Hypothalamus (tissue), 51 donors: ENCODE measurements at places on chromosomes 6 and 20.

DNA sequence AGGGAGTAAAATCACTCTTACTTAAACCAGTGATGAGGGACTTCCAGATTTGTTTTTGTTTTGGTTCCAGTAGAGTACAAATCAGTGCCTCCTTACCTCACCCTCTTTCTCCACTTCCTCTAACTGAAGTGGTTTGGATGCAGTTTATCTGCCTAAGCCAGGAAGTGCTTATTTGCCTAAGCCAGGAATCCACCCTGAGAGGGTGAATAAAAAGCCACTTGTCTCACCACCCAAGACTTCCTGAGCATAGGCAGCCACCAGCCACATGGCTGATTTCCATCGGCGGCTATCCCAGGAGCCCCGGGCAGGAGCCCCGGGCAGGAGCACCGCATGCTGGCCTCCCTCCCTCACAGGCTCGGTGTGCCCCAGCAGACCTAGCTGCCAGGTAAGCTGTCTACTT, 12.0 kb downstream of the LRP11 start:
- DNase-seq: no peak

DNA sequence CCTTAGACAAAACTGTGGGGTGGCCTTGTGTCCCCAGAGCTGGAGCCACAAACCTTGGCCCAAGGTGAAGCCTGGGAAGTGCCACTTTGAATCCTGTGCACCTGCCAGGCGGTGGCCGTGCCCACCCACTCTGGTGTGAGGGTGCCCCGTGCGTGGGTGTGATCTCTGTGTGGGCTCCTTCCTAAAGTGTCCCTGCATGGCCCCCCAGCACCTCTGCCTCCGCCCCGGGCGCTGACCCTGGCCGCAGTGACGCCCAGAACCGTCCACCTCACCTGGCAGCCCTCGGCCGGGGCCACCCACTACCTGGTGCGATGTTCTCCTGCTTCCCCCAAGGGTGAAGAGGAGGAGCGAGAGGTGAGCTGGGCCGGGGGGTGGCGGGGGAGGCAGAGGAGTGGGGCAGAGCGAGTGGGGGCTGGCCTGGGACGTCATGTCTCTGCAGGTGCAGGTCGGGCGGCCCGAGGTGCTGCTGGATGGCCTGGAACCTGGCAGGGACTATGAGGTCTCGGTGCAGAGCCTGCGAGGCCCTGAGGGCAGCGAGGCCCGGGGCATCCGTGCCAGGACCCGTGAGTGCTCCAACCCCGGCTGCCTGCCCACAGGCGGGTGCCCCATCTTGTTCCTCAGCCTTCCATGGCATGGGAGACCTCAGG, 18.3 kb downstream of the COL20A1 start:
- no peak for DNase-seq

- DNase-seq: no peak
These were observed 58.0 kb upstream of the CD2AP start for GRCh38 chr6:47419621-47420020.

GRCh38 chr20:50398821-50399554, 111.2 kb upstream of the PTPN1 start:
- peak; percentile 48 for DNase-seq

DNA sequence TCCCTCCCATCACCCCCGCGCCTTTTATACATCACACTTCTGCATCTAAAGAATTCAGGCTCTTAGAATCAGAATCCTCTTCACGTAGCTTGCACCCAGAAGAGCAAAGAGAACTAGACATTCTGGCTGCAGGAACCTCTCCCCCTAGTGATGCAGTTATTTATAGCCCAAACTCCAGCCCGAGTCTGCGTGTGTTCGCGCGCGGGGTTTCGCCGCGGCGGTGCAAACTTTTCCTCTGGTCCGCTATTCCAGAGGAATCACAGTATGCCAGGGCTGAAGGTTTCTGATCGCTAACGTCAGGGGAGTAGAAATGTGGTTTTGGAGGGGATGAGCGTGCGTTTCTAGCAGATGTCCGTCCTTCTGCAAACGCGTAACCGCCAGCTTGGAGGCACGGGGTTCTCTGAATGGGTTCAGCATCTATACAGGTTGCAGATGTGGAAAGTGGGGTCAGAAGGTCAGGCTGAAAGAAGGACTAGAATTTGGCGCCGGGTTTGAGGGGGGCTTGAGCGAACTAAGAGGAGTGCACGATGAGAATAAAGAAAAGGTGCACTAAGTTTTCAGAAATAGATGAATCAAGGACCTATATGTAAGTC, 1.8 kb downstream of the EPHA7 start:
- peak; percentile 11 for DNase-seq

DNA sequence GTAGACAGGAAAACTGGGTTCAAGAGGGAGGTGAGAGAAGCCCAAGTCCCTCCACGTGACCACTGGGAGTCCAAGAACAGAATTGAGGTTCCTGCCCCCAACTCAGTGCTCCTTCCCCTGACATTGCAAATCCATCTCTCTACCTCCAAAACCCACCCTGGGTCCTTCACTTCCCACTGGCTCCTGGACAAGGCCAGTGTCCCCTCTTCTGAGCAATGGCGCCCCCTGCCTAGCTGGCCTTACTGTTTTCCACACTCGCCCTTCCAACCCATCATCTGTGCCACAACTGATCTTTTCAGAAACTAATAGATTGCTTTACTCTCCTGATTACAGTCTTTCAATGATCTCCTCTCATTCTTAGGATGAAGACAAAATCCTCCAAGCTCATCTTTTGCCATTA, 200.3 kb downstream of the ANKRD60 start:
- no peak for DNase-seq

DNA sequence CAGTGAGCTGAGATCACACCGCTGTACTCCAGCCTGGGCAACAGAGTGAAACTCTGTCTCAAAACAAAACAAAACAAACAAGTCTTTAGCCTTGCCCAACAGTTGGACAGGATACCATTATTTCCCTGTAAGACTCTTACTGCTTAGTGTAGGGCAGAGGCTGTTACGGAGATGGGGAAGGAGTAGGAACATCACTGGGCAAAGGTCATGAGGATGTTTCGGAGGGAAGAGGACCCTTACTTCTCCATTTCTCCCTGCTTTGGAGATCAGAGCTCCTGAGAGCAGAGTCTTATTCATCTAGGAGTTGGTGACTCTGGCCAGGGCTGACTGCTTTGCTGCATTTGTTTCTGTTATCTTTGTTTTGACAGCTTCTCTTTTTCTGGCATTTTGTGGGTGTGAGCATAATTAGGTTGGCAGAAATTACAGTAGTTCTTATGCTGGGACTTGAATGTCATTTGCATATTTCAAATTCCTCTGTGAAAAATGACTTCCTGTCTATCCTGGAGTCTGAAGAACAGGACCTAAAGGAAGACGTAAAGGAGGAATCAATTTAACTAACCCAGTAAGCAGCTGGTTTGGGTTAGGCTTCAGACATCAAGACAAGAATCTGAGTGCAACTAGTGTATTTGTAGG, 89.0 kb downstream of the CDS2 start:
- DNase-seq: no peak

DNA sequence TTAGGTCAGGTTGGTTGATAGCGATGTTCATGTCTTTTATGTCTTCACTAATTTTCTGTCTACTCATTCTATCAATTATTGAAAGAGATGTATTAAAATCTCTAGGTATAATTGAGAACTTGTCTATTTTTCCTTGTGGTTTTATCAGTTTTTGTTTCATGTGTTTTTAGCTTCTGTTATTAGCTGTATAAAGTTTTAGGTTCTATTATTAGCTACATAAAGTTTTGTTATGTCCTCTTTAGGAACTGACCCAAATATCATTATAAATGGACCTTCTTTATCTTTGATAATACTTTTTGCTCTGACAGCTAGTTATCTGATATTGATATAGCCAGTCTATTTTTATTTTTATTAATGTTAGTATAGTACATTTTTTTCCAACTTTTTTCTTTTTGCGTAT, 92.4 kb upstream of the TMEM170B start:
- DNase-seq: no peak

GRCh38 chr6:151917531-151918329, 110.2 kb downstream of the ESR1 start:
- DNase-seq: no peak

DNA sequence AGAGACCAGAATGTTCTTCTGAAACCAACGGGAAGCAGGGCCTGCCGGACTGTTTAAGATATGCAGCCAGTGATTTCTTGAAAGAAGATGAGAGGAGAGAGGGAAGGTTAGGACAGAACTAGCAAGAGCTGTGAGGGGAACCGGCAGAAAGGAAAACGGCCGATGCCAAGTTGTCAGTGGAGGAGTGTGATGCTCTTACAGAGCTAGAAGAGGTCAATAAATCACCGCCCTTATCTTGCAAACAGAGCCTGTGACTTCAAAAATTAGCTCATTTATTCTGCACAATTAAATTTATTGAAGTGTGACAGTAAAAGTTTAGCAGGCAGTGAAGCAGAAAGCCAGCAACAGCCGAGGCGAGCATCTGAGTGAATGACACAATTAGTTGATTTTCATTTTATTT, 509.5 kb upstream of the ID4 start:
- no peak for DNase-seq

GRCh38 chr6:16137451-16137801, 8.5 kb downstream of the MYLIP start:
- DNase-seq: no peak

- DNase-seq: peak; percentile 27
These were observed 910 bp upstream of the PCSK2 start for GRCh38 chr20:17225851-17226409.

DNA sequence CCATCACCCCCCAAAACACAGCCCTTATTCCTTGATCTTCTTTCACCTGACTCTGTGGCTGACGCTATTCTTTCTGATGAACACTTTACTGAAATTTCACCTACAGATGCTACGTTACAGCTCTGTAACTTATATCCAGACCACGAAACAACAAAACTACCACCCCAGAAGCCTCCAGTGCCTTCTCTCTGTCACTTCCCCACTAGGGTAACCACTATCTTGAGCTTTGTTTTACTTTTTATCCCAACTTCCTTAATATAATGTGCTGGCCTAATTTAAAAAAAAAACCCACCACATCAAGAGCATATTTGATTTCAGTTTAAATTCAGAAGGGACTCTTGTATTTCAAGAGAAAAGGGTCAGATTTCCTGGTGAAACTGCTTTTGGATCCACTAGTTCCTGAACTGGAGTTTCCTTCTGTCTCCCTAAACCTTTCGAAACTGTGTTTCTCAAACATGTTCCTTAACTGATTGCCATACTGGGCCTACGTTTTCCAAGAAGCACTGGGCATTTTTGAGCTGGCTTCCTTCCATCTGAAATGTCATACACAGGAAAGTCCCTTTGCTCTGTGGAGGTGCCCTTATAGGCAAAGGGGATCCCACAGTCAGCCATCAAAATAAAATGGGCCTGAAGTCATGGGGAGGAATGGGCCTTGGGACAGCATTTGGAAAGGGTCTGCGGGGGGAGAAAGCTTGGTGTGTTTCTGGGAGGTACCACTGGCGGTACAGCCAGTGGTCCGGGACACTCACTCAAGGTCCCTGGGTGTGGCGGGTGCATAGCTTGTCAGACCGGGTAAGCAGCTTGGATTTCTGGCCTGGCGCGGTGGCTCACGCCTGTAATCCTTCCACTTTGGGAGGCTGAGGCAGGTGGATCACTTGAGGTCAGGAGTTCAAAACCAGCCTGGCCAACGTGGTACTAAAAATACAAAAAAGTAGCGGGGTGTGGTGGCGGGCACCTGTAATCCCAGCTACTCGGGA, 25.8 kb upstream of the RTF2 start:
- DNase-seq: no peak

DNA sequence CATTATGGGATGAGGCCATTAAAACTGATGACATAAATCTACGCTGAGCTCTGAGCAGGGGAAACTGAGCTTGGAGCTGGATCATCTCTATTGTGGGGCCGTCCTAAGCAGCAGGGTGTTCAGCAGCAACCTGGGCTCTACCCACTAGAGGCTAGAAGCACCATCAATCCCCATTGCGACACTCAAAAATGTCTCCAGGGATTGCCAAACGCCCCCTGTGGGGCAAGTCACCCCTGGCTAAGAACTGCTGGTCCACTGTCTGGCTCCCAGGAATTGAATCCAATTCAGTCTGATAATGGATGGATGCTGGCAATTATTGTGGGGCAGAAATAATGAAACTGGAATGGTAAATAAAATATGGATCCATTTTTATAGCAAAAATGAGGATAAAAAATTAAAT, 38.2 kb downstream of the PMEPA1 start:
- DNase-seq: no peak

GRCh38 chr6:72622094-72622940, 453 bp downstream of the KCNQ5 start:
- DNase-seq: peak; percentile 10

DNA sequence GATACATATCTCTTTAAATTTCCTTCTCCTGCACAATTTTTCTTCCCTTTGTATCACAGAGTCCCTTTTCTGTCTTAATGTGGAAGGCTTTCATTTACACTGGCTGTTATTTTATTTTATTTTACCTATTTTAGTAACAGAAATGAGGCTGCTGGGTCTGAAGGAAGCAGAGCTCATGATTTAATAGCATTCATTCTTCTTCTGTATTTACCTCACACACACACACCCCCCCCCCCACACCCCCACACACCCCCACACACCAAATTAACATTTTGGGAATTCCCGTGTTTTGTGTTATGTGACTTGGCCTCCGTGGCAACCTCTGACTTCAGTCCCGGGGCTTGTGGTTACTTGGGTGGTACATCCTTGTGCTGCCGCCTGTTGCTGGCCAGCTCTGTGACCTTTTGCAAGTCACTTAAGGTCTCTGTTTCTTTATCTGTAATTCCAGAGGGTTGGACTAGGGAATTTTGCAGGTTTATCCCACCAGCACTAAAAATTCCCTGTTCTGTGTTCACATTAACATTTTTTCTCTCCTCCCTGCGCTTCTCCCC, 108.8 kb downstream of the TIAM2 start:
- no peak for DNase-seq

GRCh38 chr6:169692516-169692915, 9.3 kb downstream of the WDR27 start:
- no peak for DNase-seq

DNA sequence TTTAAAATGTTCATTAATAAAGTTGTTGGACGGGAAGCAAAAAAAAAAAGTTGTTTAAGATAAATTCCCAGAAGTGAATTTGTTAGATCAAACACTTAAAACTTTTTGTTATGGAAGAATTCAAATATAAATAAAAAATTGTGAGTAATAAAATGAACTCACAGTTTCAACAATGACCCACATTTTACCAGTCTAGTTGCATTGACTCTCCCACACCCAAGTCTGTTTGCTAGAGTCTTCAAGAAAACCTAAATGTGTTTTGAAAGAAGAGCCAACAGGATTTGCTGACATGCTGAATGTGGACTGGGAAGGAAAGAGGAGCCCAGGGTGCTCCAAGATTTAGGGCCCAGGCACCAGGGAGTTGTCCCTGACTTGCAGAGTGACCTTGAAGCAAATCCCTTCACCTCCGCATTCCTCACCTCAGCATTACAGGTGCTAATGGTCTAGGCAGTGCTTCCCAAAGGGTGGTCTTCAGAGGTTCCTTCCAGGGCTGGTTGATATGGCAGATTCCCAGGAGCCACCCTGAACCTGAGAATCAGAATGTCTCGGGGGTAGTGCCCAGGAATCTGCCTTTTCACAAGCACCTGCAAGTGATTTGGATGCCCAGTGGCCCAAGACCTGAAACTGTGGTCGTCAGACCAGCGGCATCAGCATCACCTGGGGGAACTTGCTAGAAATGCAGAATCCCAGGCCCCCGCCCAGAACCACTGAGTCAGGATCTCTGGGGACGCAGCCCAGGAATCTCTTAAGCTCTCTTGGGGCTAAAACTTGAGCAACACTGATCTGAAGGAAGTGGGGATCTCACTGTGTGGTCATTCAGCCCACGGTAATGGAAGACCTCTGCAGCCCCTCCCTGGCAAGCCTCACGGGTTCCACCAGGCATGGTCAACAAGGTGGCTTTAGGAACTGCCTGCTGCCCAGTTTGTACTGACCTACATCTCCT, 31.1 kb downstream of the POFUT1 start:
- DNase-seq: no peak

GRCh38 chr20:9503526-9504245, 10.7 kb upstream of the LAMP5 start:
- DNase-seq: no peak
